ENCODE measurements at places on chromosomes 5 and 9.

DNA sequence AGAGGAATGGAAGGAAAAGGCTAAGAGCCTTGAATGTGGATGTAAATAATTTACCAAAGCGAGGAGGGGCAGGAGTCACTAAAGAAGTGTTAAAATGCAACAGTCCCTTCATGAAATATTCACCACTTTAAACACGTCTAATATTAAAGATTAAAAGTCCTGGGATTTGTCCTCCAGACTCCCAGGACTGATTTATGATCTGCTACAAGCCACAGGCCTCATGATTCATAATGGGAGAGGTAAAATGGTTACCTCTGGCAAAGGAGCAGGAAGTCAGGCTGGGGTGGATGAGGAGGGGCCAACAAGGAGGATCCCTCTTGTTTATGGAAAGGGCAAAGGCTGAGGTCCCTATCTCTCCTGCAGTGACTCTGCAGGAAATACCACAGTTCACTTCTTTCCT lies 292.4 kb downstream of the TRIM32 start:
- DNase-seq = peak; percentile 60

DNA sequence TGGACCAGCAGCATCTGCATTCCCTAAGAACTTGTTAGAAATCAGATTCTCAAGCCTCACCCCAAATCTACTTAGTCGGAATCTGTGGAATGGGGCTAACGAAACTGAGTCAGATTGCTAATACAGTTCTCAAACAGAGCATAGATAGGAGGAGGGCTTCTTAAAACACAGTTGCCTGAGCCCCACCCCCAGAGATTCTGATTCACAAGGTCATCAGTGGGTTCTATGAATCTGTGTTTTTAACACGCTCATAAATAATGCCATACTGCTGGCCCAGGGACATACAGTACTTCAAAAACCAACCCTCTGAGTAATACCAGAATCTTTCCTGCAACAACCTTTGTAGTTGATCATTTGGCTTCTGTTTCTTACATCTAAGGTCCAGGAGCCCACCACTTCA lies 32.9 kb upstream of the GARNL3 start:
- no peak for DNase-seq

- DNase-seq = no peak
Measured at GRCh38 chr5:149794487-149794971, 64.4 kb downstream of the PPARGC1B start.

GRCh38 chr9:110807956-110808598 lies 139.5 kb downstream of the MUSK start:
- DNase-seq = no peak

DNA sequence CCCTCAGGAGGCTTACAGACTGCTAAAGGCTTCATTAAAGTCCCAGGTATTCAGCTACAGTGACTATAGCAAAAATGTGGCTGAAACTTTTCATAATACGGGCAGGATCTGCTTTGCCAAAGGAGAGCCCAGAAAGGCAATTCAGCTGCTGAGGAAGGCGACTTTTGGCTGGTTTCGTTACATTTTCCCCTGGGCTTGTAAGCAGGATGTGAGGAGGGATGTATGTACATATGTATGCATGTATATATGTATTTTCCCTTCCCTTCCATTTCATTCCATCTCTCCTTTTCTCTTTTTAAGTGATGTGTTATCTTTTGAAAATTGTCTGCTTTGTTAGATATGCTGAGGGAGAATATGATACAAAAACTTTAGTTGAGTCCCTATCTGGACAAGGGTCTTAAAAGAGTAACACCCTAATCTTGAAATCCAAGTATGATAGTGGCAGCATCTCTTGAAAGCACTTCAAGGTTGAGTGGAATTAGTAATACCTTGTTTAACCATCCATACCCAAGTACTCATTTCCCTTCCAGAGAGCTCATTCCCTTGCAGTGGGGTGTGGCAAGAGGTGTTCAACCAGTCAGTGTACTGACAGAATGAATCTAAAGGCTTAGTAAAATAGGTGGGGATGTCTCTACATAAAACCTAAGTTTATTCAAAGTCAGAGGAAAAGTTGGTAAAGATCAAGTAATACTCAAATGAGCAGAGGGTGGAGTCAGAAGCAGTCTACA lies 28.7 kb downstream of the RAD1 start:
- DNase-seq = no peak

DNA sequence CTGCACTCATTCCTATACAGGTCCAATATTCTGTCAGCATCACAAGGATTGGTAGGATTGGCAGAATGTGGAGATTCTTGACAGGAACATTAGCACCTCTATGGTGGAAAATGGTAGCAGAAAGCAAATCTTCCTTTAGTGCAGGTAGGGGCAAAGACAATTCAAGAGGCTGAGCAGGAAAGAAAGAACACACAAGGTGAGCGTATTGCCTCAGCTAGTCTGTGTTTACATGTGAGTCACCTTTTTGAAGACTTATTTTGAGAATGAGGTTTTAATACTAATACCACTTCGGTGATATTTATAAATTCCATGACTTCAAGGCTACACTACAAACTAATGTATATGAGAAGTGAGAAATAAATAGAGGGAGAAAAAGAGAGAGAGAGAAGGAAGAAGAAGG lies 717.0 kb downstream of the BRINP1 start:
- DNase-seq = no peak

GRCh38 chr5:158676642-158677469 lies 422.9 kb downstream of the EBF1 start:
- no peak for DNase-seq

DNA sequence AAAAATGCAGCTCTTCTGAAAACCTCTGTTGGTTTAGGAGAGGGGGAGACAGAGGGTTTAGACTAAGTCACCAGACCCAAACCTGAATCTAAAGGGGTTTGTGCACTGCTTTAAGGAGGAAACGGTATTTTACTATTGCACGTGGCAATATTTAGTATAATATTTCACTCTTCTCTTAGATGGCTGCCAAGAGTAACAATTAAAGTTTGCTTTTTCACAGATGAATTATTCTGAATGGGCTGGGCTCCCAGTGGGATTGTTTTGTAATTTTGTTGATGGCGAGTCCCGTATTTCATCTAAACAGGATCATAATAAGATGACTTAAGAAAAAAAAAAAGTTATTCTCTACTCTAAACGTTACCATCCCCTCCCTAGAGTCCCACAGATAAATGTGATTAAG lies 245.4 kb downstream of the PCSK5 start:
- DNase-seq = no peak

DNA sequence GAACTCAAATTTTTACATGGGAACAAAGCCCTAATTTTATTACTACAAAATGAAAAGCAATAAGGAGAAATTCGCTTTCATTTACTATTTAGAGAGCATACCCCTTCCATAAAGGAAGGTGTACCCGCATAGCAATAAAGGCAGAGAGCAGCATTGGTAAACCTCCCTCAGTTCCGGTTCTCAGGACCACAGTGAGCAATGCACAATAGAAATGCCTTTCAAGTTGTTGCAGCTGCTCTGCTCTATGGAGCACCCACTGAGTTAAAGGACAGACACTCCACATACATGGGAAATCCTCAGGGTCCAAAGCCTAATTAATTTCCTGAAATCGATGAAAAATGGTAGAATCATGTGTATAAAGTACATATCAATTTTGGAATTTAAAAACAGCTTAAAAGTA lies 89.9 kb upstream of the MPDZ start:
- no peak for DNase-seq

GRCh38 chr9:134165357-134166315 lies 1.3 kb upstream of the RNU6ATAC start:
- peak; percentile 25 for DNase-seq

DNA sequence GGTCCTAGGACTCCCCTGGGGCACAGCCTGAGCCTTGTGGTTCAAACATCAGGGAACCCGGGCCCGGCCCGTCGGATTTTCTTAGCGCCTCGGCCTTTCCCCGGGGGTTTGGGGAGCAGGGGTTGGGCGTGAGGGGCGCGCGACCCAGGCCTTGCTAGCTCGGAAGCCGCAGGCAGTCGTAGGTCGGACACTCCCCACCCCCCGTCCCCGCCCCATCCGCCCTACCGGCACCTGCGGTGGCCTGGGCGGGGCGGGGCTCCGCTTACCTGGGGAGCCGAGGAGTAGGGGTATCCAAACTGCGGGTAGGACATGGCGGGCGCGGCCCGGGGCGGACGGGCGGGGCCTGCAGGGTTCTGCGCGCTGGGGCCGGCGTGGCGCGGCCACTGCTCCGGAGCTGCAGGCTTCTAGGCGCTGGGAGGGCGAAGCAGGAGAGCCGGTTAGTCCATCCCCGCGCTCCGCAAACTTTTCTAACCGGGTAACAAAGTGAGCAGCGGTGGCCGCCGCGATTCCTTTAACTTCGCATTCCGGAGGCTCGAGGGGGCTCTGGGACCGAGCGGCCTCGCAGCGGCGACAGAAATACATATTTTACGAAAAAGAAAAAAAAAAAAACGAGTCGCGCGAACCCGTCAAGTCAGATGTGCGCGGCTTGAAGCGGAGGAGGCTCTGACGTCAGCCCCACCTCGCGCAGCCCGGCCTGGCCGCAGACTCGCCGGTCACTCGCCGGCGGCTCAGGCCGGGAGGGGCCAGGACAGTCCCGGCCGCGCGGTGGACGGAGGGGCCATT lies at the start of gene IRX4:
Gene IRX4 (minus strand): TSS at position 589 of the 783 bp plus-strand sequence. CDS start 278 bp downstream, at position 311.
- no peak for DNase-seq

DNA sequence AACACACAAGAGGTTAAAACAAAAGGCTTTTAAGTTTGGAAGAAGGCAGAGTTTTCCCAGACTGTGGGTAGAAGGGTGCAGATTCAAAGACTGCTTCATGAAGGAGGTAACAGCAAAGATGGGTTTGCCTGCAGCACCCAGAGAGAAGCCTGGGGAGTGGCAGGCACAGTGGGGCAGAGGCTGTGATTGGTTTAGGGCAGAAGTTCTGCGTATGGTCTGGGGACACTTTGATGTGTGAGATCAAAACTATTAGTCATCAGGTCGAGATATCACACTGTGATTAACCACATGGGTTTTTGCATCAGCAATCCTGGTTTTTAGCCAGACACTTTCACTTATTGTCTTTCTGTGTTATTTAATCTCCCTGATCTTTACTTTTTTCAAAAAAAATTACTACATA lies 188.8 kb upstream of the GLRA1 start:
- DNase-seq = no peak

DNA sequence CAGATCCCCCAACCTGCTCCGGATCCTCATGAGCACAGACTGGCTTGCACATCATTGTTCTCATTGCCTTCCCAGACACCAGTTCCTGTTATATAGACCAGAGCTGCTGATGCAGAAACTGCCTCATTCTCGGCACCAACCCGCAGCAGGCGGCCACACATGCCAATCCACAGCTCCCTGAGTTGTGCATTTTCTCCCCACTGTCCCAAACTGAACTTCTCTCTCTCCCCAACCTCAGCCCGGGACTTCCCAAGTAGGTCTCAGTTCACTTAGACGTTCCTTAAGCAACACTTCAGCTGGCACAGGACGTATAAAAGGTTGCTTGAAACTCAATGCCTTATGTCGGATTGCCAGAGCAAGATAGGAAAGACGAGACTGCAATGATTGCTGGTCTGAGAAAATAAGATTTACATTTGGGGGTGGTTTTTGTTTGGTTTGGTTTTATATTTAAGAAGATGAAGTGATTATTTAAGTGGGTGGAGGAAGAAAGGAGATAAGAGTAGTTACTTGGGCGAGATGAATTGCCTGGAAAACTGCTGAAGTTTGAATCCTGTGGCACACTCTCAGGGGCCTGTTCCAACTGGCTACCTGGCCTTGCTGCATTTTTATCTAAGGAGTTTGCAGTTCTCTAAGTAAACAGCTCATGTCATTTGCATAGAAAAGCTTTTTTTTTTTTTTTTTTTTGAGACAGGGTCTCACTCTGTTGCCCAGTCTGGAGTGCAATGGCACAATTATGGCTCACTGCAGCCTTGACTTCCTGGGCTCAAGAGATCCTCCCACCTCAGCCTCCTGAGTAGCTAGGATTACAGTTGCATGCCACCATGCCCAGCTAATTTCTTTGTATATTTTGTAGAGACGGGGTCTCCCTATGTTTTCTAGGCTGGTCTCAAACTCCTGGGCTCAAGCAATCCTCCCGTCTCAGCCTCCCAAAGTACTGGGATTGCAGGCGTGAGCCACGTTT lies 155.4 kb downstream of the GOLPH3 start:
- no peak for DNase-seq

- no peak for DNase-seq
Measured at GRCh38 chr5:113090336-113091106, 113.9 kb downstream of the DCP2 start.

DNA sequence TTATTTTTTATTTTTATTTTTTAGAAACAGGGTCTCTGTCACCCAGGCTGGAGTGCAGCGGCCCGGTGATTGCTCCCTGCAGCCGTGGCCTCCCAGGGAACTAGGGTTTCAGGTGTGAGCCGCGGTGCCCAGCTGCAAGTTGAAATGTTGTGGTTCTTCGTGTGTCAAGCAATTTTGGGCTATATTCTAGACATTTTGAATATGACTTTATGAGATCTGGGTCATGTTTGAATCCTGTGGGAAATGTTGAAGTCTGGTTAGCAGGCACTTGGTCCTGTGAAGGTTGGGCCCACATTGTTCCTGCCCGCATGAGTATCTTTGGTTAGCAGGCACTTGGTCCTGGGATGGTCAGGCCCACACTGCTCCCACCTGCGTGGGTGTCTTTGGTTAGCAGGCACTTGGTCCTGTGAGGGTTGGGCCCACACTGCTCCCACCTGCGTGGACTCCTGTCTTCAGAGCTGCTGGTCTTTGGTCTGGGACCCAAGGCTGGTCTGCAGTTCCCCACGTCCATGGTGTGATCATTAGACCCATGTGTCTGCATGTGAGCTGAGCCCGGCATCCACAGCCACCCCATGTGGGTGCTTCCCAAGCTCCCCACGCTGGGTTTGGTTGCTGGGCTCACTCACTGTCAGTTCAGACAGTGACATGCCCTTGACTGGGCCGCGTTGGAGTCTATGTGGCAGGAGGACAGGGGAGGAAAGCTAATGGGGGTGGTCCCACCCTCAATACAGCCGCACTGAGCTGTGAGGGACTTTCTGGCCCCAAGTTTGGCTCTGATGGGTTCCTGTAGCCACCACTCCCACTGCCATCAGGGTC lies 7.1 kb downstream of the FBXW5 start:
- DNase-seq = no peak

DNA sequence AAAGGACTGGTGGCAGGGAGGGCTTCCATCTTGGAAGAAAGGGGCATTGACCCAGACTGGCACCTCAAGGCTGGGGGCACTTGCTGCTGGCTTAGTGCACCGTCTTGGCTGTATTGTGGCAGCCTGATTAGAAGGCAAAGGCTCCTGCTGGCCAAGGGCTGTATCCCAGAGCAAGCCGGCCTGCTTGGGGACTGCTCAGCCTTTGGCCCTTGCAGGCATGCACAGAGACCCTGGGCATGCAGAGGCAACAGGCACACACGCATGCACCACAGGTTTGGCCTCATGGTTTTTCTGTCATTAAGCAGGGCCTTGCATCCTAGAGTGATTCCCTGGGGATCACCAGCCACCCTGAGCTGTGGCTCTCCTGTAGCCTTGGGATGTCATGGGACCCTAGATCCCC lies 29.0 kb downstream of the PITX1 start:
- DNase-seq = peak; percentile 0

DNA sequence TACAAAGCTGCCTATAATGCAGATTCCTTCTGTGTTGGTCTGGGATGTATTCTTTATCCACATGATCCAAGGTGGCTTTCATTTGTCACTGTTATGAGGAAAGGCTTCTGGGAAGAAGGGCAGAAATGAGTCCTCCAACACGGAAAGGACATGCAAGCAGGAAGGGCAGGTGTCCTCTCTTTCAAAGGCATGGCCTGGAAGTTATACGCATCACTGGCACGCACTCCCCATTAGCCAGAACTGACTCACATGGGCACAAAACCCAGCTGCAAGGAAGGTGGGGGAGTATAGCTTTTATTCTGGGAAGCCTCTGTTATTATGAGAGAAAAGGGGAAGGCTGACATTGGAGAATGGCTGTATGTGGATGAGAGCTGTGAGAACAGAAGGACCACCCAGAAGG lies 141.3 kb upstream of the ZNF618 start:
- DNase-seq = no peak

- peak; percentile 20 for DNase-seq
Measured at GRCh38 chr5:141512390-141512910, 23.6 kb downstream of the PCDHGC5 start.

Data from urothelium cell line (cell line).